ENCODE measurements at places on chromosomes 7 and 10.

DNA sequence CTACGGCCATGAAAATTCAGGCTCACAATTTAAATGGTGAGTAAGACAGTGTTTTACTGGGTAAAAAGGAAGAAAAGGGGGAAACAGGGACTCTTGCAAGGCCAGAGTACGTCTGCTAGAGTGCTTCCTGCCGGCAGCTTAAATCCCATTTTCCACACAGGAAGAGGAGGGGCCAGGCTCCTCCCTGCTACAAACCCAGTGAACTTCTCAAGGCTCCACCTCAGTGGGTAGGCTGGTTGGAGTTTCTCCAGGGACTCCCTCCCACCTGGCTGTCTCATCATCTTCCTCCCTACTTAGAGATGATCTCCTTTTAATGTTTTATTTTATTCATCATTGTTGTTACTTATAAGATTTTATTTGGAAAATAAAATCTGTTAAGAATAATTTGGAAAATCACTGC lies 62.6 kb upstream of the SEMA3C start:
- no peak for DNase-seq

GRCh38 chr7:100152404-100152803 lies 3.7 kb downstream of the LAMTOR4 start:
- DNase-seq = peak; percentile 96

- no peak for DNase-seq
Observed at GRCh38 chr7:69328516-69328915, 269.8 kb upstream of the AUTS2 start.

DNA sequence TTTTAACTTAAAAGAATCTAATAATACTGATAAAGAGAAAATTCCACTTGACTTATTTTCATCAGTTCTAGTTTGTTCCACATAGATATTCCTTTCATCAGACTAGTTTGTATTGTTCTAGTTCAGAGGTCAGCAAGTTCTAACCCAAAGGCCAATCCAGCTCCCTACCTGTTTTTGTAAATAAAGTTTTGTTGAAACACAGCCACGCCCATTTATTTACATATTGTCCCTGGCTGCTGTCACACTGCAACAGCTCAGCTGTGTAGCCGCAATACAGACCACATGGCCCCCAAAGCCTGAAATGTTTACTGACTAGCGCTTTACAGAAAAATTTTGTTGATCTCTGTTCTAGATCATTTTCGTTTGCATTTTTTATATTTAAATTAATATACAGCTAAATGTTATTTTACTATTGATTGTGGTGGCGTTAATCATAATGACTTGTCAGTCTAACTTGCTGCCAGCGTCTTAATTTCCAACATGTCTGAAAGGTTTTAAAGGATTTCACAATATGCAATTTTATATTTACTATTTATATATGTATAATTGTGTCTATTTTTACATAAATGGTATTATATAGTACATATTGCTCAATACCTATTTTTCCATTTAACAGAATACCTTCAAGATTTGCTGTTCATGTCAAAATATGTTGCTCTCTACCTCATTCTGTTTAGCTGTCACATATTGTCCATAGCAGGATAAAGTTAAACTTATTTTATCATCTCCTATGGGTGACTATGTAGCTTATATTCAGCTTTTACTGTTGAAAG lies 159.3 kb downstream of the DYNC1I1 start:
- DNase-seq = no peak

GRCh38 chr7:66258409-66258808 lies 53.3 kb downstream of the TPST1 start:
- DNase-seq = no peak

DNA sequence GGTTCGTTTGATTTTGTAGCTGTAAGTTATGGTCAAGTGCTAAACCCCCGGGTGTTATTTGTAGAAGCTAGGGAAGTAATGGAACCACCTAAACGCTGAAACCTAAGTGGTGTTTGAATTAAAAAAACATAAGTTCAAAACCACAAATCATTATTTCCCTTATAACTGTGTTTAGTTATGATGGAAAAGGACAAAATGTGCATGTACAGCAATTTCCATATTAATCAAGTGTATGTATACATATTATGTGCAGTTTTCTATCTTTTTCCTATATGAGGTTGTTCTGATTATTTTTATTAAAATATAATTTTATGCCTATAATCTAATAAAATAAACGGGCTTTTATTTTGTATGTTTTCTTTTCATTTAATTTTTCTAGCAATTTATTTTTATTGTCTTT lies 45.9 kb downstream of the IL6 start:
- DNase-seq = no peak

- peak; percentile 47 for DNase-seq
Observed at GRCh38 chr7:19713676-19714075, 4.8 kb upstream of the POLR1F start.

DNA sequence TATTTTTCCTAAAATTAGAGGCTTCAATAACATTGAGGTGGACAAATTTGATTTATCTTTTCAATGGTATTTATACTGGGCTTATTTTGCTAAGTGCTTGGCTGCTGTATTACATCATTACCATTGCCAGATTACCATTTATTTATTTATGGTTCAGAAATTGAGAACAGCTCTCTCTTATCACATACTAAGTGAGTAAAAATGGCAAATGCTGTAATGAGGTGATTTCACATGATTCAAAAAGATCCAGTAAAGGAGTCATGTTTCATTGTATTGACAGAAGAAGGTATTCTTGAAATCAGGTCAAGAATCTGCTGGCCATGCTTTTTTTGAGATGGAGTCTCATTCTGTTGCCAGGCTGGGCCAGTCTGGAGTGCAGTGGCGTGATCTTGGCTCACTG lies 322.6 kb downstream of the KIF20B start:
- no peak for DNase-seq

DNA sequence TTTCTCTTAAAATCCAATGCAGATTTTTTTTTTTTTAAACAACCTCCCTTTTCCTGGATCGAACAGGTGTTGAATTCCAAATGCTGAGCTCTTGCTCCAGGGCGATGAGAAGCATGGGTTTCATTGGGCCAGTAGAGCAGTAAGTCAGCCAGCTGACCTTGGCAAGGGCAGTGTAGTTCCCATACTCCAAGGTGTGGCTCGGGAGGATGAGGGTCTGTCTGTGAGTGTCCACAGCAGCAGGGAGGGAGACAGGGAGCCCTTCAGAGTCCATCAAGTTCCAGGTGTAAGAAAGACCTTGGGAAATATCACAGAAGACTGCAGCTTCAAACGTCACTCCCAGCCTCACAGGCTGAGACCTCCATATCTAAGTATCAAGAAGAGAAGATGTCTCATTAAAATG lies 50.4 kb downstream of the PKD1L1 start:
- DNase-seq = no peak

- DNase-seq = no peak
Observed at GRCh38 chr7:88465600-88465999, 158.9 kb upstream of the STEAP4 start.

DNA sequence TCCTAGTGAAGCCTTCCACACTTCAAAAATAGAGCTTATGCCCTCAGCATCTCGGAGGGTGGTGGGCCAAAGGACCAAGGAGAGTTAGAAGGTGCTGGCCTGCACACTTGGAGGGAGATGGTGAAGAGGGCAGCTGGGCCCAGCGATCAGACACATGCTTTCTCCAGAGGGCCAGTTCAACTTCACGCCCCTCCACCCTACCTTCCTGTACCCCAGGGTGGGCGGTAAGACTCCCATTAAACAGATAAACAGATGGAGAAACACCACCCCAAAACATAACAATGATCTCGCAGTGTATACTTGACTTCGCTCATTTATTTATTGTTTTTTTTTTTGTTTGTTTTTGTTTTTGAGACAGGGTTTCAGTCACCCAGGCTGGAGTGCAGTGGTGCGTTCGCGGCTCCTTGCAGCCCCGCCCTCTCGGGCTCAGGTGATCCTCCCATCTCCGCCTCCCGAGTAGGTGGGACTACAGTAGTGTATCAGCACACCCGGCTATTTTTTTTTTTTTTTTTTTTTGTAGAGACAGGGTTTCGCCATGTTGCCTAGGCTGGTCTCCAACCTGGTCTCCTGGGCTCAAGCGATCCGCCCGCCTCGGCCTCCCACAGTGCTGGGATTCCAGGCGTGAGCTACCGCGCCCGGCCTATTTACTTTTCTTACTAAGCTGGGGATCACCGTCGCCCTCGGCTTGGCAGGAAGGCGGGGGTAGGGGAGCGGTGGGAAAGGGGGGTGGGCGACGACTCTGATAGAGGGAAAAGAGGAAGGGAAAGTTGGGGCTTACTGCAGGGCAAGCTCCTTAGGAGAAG lies 1.8 kb downstream of the C10orf95 start:
- peak; percentile 82 for DNase-seq
